ENCODE measurements at places on chromosomes 1 and 21.

DNA sequence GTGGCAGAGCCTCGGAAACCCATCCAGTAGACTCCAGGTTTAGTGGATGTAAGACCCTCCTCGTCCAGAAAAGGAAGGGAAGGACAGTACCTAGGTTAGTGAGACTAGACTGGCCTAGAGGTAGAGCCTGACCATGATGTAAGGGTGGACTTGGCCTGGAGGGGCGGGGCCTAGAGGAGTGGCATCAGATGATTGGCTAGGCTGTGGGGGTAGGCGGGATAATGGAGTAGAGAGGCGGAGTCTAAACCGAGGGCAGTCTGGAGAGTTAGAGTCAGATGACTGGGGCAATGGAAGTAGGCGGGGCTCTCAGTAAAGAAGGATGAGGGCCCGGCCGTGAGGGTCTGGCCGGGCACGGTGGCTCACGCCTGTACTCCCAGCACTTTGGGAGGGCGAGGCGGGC lies 70.1 kb downstream of the EPHB2 start:
- peak; percentile 76 for DNase-seq

- DNase-seq: no peak
Measured at GRCh38 chr1:54456361-54456760, 50.2 kb upstream of the SSBP3 start.

GRCh38 chr1:153355445-153356071 lies 2.1 kb upstream of the S100A9 start:
- DNase-seq: peak; percentile 96

GRCh38 chr21:25735646-25736597 lies 1.1 kb downstream of the GABPA start:
- DNase-seq: peak; percentile 33

DNA sequence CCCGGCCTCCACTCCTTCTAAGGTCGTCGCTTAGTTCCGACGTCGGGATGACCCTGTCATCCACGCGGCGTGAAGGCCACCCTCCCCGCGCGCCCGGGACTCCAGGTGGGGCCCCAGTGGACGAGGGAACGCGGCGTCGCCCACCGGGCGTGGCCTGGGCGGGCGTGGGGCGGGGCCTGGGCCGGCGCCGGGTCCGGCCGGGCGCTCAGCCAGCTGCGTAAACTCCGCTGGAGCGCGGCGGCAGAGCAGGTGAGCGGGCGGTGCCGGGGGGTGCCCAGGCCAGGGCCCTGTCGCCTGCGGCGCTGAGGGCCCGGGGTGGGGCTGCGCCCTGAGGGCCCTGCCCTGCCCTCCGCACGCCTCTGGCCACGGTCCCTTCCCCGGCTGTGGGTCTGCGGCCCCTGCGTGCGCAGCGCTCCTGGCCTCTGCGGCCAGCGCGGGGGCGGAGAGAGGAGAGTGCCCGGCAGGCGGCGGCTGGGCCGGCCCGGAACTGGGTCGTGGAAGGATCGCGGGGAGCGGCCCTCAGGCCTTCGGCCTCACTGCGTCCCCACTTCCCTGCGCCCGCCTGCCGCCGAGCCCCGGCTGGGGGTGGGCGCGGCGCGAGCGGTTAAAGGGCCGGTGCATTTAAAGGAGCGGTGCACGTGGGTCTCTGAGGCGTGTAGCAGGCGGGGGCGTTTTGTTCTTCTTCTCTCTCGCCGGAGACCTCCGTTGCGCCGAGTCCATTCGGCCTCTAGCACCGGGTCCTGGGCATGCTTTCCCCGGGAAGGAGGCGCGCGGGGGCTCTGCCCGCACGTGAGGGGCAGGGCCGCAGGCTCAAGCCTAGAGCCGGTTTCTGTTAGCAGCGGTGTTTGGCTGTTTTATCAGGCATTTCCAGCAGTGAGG lies at the start of gene PSEN2:
PSEN2 (plus strand) TSS at position 216 of the 879 bp plus-strand sequence. CDS start 11,292 bp downstream, outside the sequence.
- peak; percentile 48 for DNase-seq
